ENCODE measurements at places on chromosomes 16 and 17.

DNA sequence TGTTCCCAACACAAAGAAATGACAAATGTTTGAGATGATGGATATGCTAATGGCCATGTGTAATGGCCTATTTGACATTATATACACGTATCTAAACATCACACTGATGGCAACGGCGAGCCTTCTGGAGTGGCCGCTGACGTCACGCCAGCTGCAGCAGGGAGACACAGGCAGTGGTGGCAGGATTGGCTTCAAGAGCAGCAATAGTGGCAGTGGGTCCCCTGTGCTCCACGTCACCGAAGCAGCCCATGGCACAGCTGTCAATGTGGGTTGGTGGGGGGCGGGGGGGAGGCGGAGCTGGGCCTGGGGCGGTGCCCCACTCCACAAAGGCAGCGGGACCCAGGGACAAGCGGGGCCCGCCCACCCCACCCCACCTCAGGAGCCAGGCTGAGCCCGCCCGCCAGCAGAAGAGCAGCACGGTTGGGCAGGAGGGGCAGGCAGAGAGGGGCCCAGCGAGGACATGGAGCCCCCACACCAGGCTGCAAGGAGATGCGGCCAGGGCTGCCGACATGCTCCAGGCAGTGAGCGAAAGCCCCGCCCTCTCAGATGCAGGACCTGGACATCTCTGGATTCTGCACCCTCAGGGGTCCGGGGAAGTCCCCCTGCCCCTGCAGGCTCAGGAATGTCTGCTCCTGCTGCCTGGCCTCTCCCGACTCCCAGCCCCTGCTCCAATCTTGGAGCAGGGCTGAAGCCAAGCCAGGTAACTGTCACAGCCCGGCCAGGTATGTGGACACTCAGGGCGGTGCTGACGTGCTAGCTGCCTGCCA lies 64.6 kb downstream of the USP32 start:
- DNase-seq, result peak; percentile 27

- DNase-seq, result no peak
These were observed 208.0 kb upstream of the TNRC6C start for GRCh38 chr17:77750427-77751043.

DNA sequence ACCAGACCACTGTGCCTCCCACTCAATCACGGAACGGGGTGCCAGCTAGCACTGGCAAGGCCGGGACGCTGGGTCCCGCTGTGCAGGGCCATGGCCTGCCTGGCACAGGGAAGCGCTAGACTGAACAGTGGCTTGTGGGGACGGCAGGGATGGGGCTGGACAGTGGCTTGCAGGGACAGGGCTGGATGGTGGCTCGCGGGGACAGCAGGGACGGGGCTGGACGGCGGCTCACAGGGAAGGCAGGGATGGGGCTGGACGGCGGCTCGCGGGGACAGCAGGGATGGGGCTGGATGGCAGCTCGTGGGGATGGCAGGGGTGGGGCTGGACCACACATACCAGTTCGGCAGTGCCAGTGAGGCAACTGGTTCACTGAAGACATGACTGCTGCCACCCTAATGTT lies 32.6 kb downstream of the LMF1 start:
- peak; percentile 28 for DNase-seq

DNA sequence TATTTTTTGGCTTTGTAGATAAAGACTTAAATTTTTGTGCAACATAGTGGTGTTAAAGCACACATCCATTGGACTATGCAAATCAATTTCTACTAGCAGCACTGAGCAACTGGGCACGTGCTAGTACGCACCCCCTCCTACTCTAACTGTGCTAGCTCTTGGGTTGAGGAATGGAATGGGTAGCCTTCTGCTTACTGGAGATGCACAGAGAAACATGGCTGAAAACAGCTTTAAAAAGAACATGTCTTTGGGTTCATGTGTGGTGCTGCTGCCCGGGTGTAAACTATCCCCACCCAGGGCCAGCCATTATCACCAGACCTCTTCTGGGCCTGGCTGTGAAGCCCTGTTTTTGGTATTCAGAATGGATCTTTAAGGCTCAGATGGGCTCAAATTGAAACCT lies 7.3 kb downstream of the ESRP2 start:
- DNase-seq, result no peak

DNA sequence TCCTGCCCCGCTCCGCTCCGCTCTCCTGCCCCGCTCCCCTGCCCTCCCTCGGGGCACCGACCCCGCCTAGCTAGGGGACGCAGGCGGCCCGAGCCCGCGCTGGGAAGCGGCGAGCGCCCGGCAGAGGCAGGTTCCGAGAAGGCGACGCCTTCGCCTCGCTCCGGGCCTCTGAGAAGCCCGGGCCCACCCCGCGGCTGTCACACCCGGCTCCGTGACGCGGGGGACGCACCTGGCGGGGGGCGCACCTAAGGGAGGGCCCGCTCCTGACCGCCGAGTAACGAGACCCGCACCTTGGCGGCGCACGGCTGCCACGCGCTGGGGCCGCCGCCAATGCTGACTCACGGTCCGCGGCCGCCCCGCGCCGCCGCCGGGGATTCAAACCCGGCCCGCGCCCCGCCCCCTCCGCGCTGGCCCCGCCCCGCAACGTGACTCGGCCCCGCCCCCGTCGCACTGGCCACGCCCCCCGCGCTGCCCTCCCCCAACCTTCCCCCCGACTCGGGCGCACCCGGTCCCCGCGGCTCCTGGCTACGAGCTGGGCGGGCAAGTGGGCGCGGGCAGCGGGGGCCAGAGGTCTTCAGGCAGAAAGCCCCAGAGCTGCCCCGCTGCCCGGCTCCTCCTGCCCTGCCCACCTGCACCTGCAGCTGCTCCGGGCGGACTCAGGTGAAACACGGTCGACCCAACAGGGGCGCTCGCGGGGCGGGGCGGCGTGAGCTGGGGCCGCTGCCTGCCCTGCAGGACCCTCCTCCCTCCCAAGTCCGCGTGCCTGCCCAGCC lies 27.8 kb downstream of the GNPTG start:
- DNase-seq, result no peak

DNA sequence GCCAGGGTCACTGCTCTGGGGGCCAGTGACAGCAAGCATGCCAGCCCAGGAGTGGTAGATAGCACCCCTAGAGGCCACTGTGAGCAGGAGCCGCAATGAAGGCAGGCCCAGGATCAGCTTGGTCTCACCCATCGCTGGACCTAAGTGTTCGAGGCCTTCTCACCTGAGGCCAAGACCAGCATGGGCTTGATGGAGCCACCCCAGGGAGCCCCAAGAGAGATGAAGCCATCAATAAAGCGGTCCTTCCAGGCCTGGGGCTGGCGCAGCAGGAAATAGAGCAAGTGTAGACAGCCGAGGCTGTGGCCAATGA lies 1.8 kb downstream of the LCAT start:
- no peak for DNase-seq

DNA sequence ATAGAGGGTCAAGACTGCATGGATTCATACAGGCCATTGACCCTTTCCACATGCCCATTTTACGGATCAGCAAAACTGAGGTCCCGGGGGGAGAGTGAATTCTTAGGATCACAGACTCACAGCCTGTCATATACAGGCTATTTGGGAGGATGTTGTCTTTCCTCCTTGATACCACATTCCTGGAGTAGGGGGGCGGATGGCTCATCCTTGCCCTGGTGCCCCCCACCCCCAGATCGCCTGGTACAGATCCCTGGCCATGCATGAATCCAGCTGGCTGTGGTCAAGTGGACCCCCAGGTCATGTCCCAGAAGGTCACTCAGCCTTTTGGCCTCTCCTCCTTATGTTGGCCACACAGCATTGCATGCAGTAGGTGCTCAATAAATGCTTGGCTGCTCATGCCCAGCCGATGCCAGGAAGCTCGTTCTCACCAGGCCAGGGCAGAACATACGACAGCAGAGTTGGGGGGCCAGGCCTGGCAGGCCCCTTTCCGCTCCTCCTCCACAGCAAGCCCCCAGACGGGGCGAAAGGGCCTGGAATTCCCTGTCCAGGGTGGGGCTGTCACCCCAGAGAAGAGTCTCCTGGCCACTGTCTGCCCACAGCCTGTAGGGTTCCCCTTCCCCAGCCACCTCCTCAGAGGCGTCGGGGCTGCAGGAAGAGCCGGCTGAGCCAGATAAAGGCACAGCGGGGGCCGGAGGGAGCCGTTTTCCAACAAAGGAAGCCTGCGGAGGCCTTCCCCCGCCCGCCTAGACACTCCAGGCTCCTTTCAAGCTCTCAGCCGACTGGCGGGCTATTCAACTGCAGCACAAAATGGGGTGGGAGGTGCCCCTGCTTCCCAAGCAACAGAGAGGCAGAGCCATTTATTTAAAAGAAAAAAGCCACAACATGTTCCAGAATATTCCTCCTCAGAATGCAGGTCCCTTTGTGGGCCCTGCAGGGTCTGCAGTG lies 215.7 kb upstream of the CIBAR2 start:
- no peak for DNase-seq

GRCh38 chr17:12738624-12739023 lies 50.7 kb upstream of the ARHGAP44 start:
- DNase-seq, result no peak

GRCh38 chr17:75635610-75636202 lies 2.5 kb downstream of the SMIM5 start:
- DNase-seq, result peak; percentile 65

- no peak for DNase-seq
These were observed 83.9 kb downstream of the HIC1 start for GRCh38 chr17:2138761-2139160.

DNA sequence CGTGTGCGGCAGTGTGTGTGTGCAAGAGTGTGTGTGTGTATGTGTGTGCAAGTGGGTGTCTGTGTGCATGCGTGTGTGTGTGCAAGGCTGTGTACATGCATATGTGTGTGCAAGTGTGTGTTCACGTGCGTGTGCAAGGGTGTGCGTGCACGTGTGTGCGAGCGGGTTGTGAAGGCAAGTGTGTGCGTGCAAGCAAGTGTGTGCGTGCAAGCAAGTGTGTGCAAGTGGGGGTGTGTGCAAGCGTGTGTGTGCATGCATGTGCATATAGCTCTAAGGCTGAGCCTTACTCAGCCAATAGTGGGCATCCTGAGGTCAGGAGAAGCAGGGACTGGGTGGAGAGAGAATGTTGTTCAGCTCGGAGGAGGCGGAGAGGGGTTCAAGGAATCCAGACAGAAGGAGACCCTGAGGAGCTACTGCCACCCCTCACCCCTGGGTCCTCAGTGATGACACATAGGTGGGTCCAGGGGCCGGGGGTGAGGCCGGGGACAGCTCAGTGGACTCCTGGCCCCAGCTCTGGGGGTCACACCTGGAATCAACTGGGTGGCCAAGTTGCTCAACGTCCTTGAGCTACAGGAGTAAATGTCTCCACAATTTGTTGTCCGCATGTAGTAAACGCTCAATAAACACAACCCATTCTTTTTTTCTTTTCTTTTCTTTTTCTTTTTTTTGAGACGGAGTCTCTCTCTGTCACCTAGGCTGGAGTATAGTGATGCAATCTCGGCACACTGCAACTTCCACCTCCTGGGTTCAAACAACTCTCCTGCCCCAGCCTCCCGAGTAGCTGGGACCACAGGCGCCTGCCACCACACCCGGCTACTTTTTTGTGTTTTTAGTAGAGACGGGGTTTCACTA lies 1.8 kb downstream of the PRR29 start:
- DNase-seq, result no peak

- DNase-seq, result peak; percentile 60
These were observed 40.8 kb downstream of the YPEL2 start for GRCh38 chr17:59372138-59372751.

GRCh38 chr16:81181013-81181720 lies 57.3 kb upstream of the BCO1 start:
- no peak for DNase-seq

DNA sequence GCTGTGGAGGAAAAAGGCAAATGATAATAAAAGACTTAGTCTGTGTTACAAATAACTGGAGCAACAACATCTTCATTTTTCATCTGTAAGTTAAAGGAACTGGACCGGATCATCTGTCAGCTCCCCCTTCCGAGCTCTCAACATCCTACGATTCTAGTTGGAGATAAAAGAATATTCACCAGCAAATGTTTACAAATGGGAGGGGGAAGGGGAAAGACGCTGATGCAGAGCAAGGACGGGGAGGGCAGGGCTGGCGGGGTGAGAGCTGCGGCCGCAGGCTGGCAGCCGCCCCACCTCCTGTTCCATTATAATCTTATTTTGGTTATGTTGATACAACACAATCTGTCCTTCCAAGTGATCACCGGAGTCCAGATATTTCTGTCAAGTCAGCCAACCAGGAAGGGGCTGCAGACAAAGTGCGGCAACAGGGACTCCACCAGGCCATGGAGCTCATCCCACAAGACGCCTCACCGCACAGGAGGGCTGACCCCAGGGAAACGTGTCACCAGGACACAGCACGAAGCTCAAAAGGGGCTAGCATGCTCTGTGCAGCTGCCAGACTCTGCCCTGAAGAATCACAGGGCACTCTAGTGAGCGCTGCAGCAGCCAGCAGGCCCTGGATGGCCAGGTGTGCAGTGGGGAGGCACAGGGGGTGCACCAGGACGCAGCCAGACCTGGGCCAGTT lies 19.7 kb downstream of the FBXO31 start:
- no peak for DNase-seq

GRCh38 chr16:89925596-89926079 lies 2.5 kb downstream of the TUBB3 start:
- DNase-seq, result no peak

DNA sequence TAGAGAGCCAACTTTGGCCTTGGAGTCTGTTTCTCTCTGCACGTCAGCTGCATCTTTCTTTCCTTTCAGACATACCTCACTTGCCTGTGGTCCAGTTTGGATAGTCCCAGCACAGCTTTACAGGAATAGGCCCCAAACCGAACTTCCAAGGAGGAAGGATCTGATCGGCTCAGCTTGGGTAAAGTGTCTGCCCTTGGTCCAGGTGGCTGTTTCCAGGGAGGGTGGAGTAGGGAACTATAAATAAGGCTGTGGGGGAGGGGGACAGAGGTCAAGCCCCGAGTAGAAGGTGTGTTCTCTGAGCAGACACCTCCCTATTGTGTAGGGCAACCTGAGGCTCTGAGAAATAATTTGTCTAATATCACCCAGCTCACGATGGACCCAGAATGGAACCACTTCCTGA lies 29.2 kb upstream of the NKD1 start:
- no peak for DNase-seq

DNA sequence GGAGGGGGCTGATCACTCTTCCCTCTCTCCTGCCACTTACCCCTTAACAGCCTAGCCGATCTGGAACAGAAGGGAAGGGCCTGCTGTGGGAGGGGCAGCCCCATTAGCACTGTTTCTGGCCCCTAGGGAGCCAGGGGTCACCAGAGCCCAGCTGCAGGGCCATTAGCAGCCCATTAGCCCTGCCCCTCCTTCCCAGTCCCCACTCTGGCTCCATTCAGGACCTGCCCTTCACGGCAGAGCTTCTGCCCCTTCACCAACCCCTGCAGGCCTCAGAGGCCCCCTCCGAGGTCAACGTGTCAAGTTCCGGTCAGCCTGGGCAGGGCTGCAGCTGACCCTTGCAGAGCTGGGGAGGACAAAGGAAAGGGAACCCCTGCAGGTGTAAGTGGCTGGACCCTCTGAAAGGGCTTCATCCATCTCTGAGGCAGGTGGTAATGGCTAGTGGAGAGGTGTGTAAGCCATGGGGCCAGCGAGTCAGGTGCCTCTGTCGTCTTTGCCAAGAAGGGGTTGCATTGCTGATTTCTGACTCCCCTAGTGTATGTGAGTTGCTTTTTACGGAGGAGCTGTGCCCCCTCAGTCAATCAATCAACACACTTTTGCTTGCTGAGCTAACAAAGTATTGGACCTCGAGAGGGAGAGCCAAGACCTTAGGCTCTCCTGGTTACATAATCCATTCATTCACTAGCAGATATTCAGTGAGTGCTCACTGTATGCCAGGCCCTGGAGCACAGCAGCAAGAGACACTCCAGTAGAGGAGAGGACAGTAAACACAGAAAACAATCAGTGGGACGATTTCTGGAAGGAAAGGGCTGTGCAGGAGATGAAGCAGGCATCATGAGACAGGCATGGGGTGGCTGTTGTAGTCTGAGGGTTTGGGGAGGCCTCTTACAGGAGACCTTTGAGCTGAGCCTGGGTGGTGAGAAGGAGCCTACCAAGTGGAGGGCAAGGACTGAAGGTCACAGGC lies 18.2 kb upstream of the KCNJ12 start:
- no peak for DNase-seq

Measured in C1 segment of cervical spinal cord (tissue), 14 donors.